Renal pelvis (tissue), 12 donors: ENCODE measurements at places on chromosomes 6 and 20. TPM values are rescaled to one million over a fixed set of nuclear protein-coding genes. Genes with fewer than 3 reads are reported as not detected.

Gene DDO
- 0.61 TPM for polyA plus RNA-seq

Gene FHL5
- 0.24 TPM for polyA plus RNA-seq

Gene GSTA2
- polyA plus RNA-seq = 0.34 TPM

Gene MYH7B
- 1.9 TPM for polyA plus RNA-seq

Gene PRSS16
- 0.10 TPM for polyA plus RNA-seq

Gene ADGRG6
- 28.8 TPM for polyA plus RNA-seq

Gene FNDC11
- polyA plus RNA-seq = 1.3 TPM

Gene PGC
- polyA plus RNA-seq = not detected

Gene LST1
- 5.1 TPM for polyA plus RNA-seq

Gene FAM83B
- polyA plus RNA-seq = 8.2 TPM

Gene HLA-DRA
- polyA plus RNA-seq = 74.9 TPM

Gene CDH26
- polyA plus RNA-seq = 0.84 TPM

Gene MUCL3
- 0.07 TPM for polyA plus RNA-seq

Gene PBOV1
- polyA plus RNA-seq = not detected

Gene TCF15
- polyA plus RNA-seq = 0.96 TPM

Gene MCHR2
- polyA plus RNA-seq = not detected

Gene PARD6B
- polyA plus RNA-seq = 21.1 TPM

Gene POPDC3
- 0.46 TPM for polyA plus RNA-seq

Gene PPP1R14C
- 25.7 TPM for polyA plus RNA-seq

Gene PSORS1C1
- not detected for polyA plus RNA-seq
